ENCODE measurements at places on chromosomes 11 and 22. TPM values are rescaled to one million over a fixed set of nuclear protein-coding genes. Genes with fewer than 3 reads are reported as not detected.

LRRN4CL gene
- 11.3 TPM for total RNA-seq

ISX gene
- not detected for total RNA-seq

NRGN gene
- total RNA-seq = not detected

DNAJB7 gene
- not detected for total RNA-seq

DNA sequence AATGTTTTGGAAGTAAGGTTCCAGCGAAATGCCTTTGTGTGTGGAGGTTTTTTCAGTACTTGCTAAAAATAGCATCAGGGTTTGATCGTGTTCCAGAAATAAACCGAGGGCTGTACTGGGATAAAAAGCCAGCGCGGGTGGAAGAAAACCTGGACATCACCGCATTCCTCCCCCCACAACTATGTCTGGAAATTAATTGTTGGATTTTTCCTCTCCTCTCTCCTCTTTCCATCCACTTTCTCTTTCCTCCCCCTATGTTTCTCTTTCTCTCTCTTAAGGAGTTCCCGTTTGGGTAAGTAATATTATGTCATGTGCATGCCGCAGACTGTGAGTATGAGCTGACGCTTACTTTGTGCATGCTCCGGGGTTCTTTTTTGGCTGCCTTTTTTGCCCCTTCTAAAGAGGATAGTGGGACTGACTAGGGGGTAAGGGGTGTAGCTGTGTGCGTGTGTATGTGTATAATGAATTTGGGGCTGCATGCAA lies 104.2 kb upstream of the HSD17B12 start:
- peaks cover 81% of the 10 kb centered on the region for H3K27me3 ChIP-seq
- no peak for DNase-seq
- peaks cover 23% of the 10 kb centered on the region for H3K4me1 ChIP-seq
- H3K36me3 ChIP-seq = no peaks in the 10 kb centered on the region
- no peak overlapping the region for H3K27ac ChIP-seq

DNA sequence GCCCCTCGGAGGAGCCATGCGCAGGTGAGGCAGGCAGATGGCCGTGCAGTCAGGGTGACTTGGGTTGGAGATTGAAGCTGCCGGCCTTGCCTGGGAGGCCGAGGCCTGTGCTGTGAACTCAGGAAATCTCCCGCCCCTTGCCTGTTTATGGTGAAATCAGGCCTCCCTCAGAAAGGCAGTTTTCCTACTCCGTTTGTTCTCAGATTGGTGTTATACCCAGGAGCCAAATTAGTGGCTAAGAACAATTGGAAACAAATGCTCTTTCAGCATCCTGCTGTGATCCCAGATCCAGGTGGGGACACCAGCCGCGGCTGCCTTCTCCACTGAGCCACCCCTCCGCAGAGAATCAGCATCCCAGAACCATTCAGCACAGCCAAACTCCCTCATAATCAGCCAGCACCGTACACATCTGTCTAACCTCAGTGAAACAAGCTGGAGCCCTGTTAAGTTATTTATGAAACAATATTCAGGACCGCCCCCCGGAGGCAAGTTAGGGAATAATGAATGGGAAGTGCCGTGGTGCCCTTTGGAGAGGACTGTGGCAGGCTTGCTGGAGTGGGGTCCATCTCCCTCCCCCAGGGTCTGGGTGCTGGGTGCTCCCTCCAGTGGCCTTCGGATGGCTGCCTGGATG lies 60.0 kb downstream of the PKNOX2 start:
- no peak overlapping the region for H3K4me3 ChIP-seq
- no peak for DNase-seq
- no peaks in the 10 kb centered on the region for H3K27me3 ChIP-seq
- H3K4me1 ChIP-seq = no peaks in the 10 kb centered on the region
- no peak overlapping the region for H3K27ac ChIP-seq

- H3K4me3 ChIP-seq = no peak overlapping the region
- no peak overlapping the region for H3K27ac ChIP-seq
- no peaks in the 10 kb centered on the region for H3K36me3 ChIP-seq
- DNase-seq = peak; percentile 47
- no peaks in the 10 kb centered on the region for H3K27me3 ChIP-seq
- no peaks in the 10 kb centered on the region for H3K4me1 ChIP-seq
These were observed 4.6 kb downstream of the SAA2 start for GRCh38 chr11:18243783-18244362.

DNA sequence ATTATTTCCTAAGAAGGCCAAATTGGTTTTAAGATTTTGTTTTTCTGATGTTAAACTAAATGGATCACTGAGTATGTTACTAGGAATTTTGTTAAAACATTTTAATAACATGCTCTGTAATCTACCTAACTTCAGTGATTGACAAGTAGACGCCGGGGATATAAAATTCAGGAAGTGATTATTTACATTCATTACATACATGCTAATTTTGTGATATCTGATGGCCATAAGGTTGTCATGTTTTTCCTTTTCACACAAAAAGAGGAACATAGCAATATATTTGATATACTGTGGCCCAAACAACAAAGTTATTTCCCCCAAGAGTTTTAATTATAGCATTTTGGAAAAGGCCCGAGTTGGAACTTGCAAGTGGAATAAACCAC lies 12.1 kb downstream of the SCUBE1 start:
- no peak overlapping the region for H3K27ac ChIP-seq
- DNase-seq = no peak
- no peaks in the 10 kb centered on the region for H3K4me1 ChIP-seq
- H3K36me3 ChIP-seq = no peaks in the 10 kb centered on the region
- H3K4me3 ChIP-seq = no peak overlapping the region

- H3K4me1 ChIP-seq = peaks cover 45% of the 10 kb centered on the region
- H3K4me3 ChIP-seq = no peak overlapping the region
- H3K27me3 ChIP-seq = no peaks in the 10 kb centered on the region
These were observed 5.8 kb downstream of the ARL14EP start for GRCh38 chr11:30328681-30329080.

- peaks cover 9% of the 10 kb centered on the region for H3K4me1 ChIP-seq
- DNase-seq = no peak
- H3K27ac ChIP-seq = no peak overlapping the region
- no peak overlapping the region for H3K4me3 ChIP-seq
These were observed 56.7 kb downstream of the C11orf58 start for GRCh38 chr11:16795146-16795545.

DNA sequence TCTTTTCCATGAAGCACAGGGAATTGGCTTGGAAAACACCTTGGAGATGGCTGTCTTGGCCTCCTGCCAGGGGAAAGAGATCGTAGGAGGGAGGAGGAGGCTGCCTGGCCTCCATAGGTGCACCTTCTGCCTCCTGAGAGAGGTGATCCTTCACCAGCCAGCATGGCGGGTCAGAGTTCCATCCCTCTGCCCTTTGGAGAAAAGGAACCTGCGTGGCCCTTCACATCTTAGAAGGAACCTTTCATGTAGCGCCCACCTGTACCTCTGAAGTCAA lies 58.2 kb upstream of the DRD2 start:
- H3K27me3 ChIP-seq = no peaks in the 10 kb centered on the region
- H3K4me1 ChIP-seq = no peaks in the 10 kb centered on the region
- H3K36me3 ChIP-seq = no peaks in the 10 kb centered on the region
- H3K27ac ChIP-seq = no peak overlapping the region
- DNase-seq = no peak

- H3K4me3 ChIP-seq = no peak overlapping the region
- H3K36me3 ChIP-seq = no peaks in the 10 kb centered on the region
- no peak for DNase-seq
- no peaks in the 10 kb centered on the region for H3K4me1 ChIP-seq
- no peaks in the 10 kb centered on the region for H3K27me3 ChIP-seq
- H3K27ac ChIP-seq = no peak overlapping the region
These were observed 15.8 kb upstream of the SIK2 start for GRCh38 chr11:111586388-111586831.

DNA sequence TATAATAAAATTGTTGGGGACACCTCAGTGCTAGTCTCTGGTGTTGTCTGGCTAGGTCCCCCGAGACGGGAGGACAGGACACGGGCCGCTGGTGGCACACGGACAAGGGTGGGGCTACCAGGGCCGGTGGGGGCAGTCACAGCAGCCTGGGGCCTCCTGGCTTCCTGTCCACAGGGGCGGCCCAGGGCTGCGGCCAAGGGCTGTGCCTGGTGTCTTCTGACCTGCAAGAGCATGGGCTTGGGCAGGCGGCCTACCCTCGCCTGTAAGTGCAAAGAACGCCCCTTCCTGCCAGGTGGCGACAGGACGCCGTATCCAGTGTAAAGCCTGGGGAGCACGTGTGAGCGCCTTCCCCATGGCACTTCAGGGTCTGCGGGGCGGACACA lies 3.6 kb downstream of the LRFN4 start:
- H3K27ac ChIP-seq = no peak overlapping the region
- no peak overlapping the region for H3K4me3 ChIP-seq
- DNase-seq = no peak
- no peaks in the 10 kb centered on the region for H3K27me3 ChIP-seq
- H3K4me1 ChIP-seq = peaks cover 5% of the 10 kb centered on the region

DNA sequence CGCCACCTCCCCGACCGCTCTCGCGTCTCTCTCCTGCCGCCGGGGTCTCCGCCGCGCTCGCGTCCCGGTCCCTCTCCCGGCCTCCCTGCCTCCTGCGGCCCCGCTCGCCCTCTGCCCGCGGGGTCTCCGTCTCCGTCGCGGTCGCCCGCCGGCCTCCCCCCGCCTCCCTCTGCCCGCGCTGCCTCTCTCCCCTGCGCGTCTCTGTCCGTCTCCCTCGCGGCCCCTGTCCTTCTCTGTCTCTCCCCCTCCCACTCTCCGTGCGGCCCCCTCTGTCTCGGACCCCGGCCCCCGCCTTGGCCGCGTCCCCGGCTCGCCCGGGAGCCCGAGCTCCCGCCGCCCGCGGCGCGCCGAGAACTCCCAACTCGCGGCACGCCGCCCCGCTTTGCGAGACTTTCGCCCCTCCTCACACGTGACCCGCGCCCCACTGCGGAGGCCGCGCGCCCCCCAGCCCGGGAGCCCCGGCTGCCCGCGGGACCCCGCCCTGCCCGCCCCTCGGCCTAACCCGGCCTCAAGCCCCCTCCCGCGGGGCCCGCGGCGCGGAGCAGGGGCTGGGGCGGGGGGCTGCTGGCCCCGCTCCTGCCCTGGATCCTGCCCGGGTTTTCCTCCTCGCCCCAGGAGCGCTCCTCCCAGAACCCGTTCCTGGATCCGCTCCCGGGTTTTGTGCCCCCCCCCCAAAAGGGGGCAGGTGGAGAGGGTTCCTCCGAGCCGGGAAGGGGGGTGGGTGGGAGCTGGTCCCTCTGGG lies 702 bp upstream of the KCNJ4 start:
- H3K36me3 ChIP-seq = no peaks in the 10 kb centered on the region
- peak overlapping the region; percentile 65 for H3K4me3 ChIP-seq
- no peak for DNase-seq
- no peak overlapping the region for H3K27ac ChIP-seq

DNA sequence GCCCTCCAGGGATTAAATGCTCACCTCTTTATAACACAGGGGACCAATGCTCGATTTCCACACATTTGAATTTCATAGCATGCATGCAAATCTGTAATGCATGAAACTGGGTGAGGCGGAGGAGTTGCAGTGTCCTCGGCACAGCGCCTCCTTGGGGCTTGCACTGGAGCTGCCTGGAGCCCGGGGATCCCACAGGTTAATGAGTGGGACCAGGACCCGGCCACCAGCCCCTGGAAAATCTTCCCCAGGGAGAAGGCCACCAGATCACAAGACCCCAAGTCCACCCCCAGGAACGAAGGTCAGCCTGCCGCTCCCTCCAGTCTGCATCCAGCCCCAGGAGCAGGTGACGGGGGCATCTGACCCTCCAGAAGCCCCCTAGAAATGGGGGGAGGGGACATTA lies 119.1 kb downstream of the MN1 start:
- no peak for DNase-seq
- no peaks in the 10 kb centered on the region for H3K27me3 ChIP-seq
- H3K4me3 ChIP-seq = no peak overlapping the region
- peaks cover 14% of the 10 kb centered on the region for H3K4me1 ChIP-seq

DNA sequence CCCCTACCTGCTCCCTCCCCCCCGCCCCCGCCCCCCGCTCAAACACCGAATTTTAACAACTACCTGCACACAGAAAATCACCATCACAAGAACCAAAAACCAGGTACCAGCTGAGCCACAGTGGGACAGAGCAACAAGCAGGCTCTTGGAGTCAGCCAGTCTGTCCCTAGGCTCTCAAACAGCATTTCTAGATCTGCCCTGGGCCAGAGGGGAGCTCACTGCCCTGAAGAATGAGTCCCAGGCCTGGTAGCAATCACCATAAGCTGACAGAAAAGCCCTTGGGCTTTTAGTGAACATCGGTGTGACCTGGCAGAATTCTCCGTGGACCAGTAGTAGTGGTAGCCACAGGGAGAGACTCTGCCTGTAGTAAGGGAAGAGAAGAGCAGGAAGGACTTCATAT lies 58.3 kb downstream of the C11orf87 start:
- H3K27me3 ChIP-seq = no peaks in the 10 kb centered on the region
- H3K36me3 ChIP-seq = no peaks in the 10 kb centered on the region
- no peak for DNase-seq
